Activated CD8-positive, alpha-beta T cell treated with anti-CD3 and anti-CD28 coated beads, Interleukin-2, amount 10 ng/mL, durations not matched to agents 7 days and 5 days (primary cell): ENCODE measurements at places on chromosomes 4 and X.
A peak's percentile ranks its signal among the peaks of the same experiment; 100 is the strongest.

GRCh38 chr4:104210420-104210819 lies 284.3 kb downstream of the CXXC4 start:
- DNase-seq, result no peak

GRCh38 chr4:94567811-94568210 lies 116.1 kb downstream of the PDLIM5 start:
- no peak for DNase-seq

GRCh38 chrX:16484338-16484737 lies 165.6 kb upstream of the S100G start:
- DNase-seq, result peak; percentile 49

GRCh38 chr4:148057984-148058859 lies 326.3 kb downstream of the ARHGAP10 start:
- DNase-seq, result no peak

DNA sequence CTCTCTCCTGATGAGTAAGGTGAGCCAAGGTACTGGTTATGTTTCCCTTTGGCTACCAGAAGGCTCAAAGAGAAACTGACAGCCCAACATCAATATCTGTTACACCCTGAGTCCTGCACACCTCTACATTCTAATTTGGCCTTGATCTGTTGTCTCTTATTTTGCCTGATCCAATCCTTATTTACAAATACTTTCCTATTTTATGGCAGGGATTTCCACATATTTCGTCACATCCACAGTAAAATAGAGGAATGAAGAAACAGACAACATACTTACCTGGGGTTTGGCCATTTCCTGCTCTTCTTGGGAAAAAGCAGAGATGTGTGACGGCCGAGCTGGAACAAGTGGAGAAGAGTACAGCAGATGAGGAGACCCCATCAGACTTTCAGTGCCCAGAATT lies 1.5 kb downstream of the ZNF182 start:
- no peak for DNase-seq

- peak; percentile 44 for DNase-seq
Measured at GRCh38 chr4:138341739-138342415, 99.7 kb upstream of the SLC7A11 start.

DNA sequence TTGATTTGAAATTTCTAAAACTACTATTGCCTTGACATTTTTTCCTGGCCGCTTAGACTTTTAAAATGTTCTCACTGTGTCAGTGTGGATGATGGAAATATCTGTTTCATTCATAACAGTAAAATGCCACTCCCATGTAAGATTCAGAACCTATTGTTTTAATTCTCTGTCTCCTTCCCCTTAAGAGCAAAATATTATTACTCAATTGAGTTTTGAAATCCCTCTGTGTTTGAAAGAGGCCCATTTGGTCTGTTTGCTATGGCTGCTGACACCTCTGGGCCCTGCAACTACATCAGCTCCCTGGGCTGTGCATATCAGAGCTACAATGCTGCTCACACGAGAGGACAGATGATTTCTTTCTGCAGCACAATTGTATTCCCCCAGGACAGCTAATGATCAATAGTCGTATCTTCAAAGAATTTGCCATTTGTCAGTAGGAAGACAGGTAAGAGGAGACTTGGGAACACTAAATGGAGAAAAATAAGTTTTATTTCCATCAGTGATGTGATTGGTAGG lies 388.0 kb upstream of the GALNT7 start:
- DNase-seq, result no peak

DNA sequence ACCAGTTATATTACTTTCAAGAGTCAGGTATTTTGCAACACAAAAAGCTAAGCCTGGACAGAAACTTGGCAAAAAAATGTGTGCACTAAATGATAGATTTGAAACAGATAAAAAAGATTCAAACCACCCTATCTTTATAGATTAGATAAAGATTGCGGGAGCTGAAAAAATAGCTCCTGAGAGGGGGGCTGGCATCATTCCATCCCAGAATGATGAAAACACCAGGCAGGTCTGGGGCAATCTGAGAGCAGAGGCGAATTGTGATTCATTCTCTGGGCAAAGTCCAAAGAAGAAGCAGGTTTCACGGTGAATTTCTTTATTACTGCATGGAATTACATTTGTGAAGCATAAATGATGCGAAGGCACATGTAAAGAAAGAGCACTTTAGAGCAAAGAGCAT lies 168.5 kb upstream of the DMD start:
- no peak for DNase-seq

- peak; percentile 95 for DNase-seq
Measured at GRCh38 chr4:40309250-40309774, 25.8 kb upstream of the CHRNA9 start.

- DNase-seq, result no peak
Measured at GRCh38 chr4:68297137-68297536, 51.6 kb upstream of the TMPRSS11B start.

DNA sequence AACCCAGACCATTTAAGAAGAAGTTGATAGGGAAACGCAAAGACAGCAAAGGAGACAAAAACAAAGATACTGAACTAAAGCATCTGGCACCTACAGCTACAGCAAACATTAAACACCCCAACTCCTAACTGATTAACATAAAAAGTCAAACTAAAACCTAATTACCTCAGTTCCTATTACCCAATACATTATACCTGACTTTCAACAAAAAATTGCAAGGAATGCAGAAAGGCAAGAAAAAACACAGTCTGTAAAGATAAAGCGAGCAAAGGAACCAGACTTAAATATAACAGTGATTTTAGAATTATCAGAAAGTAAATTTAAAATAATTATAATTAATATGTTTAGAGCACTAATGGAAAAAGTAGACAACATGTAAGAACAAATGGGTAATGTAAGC lies 9.4 kb upstream of the FMR1 start:
- DNase-seq, result no peak

DNA sequence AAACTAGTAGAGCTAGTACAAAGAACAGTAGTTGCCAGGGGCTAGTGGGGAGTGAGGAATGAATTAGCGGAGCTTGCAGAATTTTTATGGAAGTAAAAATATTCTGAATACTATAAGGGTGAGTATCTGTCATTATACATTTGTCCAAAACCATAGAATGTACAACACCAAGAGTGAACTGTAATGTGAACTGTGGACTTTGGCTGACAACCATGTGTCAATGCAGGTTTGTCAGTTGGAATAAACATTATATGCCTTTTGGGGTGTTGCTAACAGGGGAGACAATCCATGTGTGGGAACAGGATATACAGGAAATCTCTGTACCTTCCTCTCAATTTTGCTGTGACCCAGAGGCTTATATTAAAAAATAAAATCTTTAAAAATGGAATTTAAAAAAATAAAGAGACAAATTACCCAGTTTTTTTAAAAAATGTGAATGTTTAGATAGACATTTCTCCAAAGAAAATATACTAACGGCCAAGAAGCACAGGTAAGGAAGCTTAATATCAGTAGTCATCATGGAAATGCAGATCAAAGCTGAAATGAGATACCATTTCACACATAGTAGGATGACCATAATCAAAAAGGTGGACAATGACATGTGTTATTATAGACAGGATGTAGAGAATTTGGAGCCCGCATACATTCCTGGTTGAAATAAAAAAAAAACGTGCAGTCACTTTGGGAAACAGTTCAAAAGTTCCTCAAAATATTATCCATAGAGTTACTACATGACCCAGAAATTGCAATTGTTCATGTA lies 899.8 kb downstream of the RAB28 start:
- no peak for DNase-seq

- no peak for DNase-seq
Measured at GRCh38 chrX:27444093-27444908, 18.8 kb downstream of the PPP4R3C start.

DNA sequence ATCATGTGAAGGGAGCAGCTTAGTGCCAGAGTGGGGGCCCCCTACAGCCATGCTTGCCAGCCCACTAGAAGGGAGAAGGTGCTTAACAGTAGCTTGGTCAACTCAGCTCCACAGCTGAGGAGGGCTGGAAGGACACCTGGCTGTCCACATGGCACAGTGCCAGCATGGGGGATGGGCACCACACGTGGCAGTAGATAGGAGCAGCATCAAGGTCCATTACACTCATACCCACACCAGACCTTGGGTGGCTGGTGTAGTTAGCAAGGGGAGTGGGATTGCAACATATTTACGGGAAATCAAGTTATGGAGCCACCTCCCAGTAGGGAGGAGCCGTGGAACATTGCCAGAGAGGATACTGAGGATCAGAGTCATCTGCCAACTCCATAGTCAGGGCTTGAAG lies 37.9 kb upstream of the SLC4A4 start:
- DNase-seq, result no peak

DNA sequence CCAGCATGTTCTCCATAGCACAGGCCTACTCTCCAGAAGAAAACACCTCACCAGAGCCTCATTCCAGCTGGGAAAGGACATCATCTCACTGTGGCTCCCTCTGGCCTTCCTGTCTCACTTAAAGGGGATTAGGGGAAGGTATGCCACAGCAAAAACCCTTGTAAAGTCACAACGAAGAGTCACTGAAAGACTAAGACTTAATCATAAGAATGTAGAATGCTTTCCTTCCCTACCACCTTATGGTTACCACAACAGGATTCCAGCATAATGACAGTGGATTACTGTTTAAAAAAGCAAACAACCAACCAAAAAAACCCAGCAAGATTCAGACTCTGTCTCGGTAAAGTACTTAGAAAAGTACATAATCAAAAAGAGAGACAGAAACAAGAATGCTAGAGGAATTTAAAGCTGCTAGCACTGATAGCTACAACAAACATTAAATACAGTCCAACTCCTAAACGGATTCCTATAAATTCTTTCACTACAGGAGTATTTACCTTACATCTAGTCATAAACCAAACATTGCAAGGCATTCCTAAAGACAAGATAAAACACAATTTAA lies 75.1 kb downstream of the BANK1 start:
- DNase-seq, result no peak

GRCh38 chr4:183370786-183371185 lies 48.6 kb upstream of the CLDN24 start:
- DNase-seq, result no peak

DNA sequence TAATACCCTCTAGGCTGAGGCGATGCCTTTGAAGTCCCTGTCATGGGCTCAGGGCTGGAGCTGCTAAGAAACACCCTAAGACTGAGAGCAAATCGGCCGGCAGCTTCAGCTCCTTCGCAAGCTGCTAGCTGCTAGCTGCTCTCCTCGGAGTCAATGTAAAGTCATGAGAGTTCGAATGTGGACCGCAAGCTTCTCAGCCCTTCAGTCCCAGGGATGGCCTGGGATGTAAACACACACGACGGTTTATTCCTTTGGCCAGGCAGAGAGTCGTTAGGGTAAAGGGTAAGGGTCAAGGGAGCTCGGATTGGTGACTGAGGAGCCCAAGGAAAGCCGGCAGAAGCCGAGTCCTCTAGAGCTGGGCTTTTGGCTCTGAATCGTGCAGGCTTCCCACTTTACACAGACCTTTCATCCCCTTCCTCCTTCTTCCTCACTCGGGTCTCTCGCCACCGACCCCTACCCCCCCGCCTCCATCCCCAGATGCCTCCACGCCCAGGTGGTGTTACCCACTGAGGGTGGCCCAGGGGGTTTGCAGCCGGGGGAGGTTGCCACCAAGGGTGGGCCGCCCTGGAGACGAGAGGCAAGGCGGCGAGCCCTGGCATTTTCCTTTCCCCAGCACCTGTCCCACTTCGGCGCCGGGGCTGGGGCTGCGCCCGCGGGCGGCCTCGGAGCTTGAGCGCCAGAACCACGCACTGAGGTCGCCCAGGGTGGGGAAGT lies 3.1 kb upstream of the BCORL1 start:
- no peak for DNase-seq

DNA sequence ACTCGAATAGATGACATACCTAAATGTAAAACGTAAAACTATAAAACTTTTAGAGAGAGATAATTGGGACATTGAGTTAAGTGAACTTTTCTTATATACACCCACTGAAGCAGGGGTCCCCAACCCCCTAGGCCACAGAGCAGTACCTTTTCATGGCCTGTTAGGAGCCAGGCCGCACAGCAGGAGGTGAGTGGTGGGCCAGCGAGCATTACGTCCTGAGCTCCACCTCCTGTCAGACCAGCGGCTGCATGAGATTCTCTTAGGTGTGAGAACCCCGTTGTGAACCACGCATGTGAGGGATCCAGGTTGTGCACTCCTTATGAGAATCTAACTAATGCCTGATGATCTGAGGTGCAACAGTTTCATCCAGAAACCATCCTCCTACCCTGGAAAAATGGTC lies 114.8 kb downstream of the HMX1 start:
- no peak for DNase-seq

GRCh38 chrX:38275615-38276014 lies 51.7 kb downstream of the RPGR start:
- no peak for DNase-seq

DNA sequence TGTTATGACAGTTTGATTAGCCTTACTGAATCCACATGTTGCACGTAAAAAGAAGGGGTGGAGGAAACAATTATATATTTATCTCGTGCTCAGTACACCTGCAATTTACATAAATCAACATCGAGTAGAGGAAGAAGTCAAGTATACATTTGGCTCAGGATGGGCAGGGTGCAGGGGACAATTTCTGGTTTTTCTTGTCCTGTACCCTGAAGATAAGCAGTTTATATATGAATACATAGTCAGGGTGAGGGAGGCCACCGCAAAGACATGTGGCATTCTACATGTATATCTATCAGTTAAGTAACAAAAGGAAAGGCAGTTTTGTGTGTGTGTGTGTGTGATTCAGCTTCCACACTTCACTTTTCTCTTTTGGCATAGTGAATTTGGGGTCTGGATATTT lies 11.1 kb upstream of the EREG start:
- no peak for DNase-seq

- DNase-seq, result no peak
Measured at GRCh38 chrX:55088795-55089489, at the start of gene PAGE2. Gene PAGE2, plus strand, starts transcription at chrX:55089018. Its CDS starts 1,003 bp downstream, at chrX:55090021.

- no peak for DNase-seq
Measured at GRCh38 chrX:43939187-43939926, 33.8 kb downstream of the NDP start.

DNA sequence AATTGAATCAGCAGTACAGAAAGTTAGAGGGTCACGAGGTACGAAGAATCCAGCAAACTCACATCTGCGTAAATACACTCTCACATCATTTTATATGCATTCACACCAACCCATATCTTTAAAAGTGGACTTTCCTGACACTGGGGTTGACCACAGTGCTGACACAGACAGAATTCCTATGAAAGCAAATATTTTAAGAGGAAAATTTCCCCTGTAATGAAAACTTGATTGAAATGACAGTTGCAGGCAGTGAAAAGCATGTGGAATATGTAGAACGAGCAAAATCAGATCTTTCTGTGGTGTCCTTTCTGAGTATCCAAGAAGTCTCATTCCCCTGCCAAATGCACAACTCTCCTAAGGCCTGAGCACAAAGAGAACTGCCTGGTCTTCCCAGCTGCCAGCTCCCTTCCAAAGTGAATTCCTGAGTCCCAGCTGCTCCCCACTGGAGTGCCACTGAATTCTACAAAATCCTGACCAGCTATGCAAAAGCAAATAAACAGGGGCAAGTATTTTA lies 50.5 kb upstream of the FAM9C start:
- DNase-seq, result no peak

- DNase-seq, result no peak
Measured at GRCh38 chrX:79719568-79720231, 294.9 kb upstream of the TBX22 start.

DNA sequence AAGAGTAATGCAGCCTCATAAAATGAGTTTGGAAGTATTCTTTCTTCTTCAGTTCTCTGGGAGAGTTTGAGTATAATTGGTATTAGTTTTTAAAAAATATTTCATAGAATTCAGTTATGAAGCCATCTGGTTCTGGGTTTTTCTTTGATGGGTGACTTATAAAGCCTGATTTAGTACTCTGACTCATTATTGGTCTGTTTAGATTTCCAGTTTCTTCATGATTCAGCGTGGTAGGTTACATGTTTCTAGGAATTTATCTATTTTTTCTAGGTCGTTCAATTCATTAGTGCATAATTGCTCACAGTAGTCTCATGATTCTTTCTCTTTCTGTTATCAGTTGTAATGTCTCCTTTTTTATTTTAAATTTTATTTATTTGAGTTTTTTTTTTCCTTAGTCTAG lies 111.2 kb downstream of the CEP44 start:
- DNase-seq, result no peak
